Bronchus fibroblast of lung (primary cell): ENCODE measurements at places on chromosomes 4 and X. TPM values are rescaled to one million over a fixed set of nuclear protein-coding genes. Genes with fewer than 3 reads are reported as not detected.

Gene GUCY1A1
- total RNA-seq: 0.67 and 0.89 TPM in 2 replicates

Gene GABRB1
- total RNA-seq: 0.45 and 0.50 TPM in 2 replicates

Gene MMRN1
- total RNA-seq: not detected in 2 replicates

Gene PLXNA3
- 14.4 and 17.8 TPM in 2 replicates for total RNA-seq

Gene CCNB3
- under 0.01 TPM in 2 replicates for total RNA-seq

Gene DIPK2B
- not detected in 2 replicates for total RNA-seq

Gene BEX2
- 0.34 and 0.89 TPM in 2 replicates for total RNA-seq

Gene MAGEC1
- total RNA-seq: not detected in 2 replicates

Gene PAGE2B
- total RNA-seq: not detected in 2 replicates

Gene FANCB
- total RNA-seq: 3.0 and 3.9 TPM in 2 replicates

Gene GRK4
- total RNA-seq: 1.6 and 2.0 TPM in 2 replicates

Gene MAGEA8
- total RNA-seq: not detected in 2 replicates

Gene APLN
- total RNA-seq: 0.30 and 0.34 TPM in 2 replicates

Gene FAAH2
- not detected in 2 replicates for total RNA-seq

Gene MAGED4B
- total RNA-seq: 27.2 and 36.6 TPM in 2 replicates

Gene SHOX
- not detected in 2 replicates for total RNA-seq
